NCI-H2171 (cell line): ENCODE measurements at places on chromosomes 12 and 14.

- no peak for DNase-seq
Observed at GRCh38 chr14:75715926-75716780, 55.1 kb downstream of the TTLL5 start.

- DNase-seq, result no peak
Observed at GRCh38 chr12:92063641-92064040, 82.0 kb downstream of the BTG1 start.

DNA sequence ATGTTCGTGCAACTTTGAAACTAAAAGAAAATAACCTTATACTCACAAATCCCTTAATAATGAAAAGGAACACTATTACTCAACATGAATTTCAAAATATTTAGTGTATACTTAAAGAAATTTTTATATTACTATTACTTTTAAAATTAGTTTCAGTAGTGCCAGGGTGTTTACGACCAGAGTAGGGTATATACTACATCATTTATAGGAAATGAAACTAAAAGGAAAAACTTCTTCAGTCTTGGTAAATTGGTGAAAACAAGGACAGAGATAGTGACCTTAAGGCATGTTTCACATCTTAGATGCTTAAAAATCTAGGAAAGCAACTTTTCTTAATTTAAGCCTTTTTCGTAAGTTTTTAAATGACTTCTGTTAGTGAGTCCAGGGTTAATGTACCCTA, 4.5 kb downstream of the USP15 start:
- no peak for DNase-seq

- DNase-seq, result no peak
Observed at GRCh38 chr14:58992935-58993334, 195.5 kb upstream of the DAAM1 start.
